BE2C (cell line): ENCODE measurements at places on chromosomes 2 and 18.
A peak's percentile ranks its signal among the peaks of the same experiment; 100 is the strongest.

DNA sequence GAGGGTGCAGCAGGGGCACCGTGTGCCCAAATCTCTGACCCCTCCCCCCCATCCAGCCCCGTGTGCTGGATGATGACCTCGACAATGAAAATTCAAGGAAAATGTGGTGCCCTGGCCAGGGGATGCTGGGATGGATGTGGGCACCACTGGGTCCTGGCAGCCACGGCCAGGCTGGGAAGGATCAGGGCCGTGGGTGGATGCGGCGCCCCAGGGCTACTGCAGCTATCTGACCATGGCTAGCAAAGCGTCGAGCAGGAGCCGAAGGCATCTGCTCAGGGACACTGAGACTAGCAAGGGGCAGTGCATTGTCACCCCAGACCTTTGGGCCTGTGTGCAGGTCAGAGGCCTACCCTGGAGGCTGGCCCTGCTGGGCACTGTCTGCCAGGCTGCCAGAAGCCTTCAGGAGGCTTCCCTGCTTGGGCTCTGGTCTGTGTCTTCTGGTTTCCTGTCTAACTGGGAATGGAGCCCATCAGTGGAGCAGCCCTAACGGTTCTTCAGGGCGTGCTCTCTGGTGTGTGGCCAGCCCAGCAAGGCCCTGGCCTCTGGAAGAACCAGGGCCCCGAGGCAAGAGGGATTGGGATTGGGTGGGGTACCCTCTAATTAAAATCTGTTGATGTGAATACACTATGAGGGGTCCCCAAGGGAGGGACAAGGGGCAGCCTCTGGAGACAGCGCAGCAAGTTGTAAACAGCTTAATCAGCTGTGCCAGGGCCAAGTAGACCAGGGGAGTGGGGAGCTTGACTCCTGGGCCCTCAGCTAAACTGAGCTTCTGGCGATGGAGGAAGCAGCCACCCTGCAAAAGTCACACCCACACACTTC, 98.0 kb downstream of the STPG4 start:
- peak; percentile 89 for DNase-seq

DNA sequence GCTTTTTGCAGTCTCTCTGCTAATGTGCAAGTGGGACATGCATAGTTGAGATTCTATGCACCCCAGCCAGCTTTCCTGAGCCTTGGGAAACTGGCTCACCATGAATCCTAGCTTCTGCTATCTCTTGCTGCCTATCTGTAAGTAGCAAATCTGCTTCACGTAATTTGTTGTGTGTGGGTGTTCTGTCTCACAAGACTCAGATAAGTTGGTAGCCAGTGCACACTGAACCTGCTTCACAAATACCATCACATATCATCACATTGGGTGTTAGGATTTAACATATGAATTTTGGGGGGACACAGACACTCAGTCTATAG, 13.9 kb upstream of the VRK2 start:
- no peak for DNase-seq

- DNase-seq = no peak
Observed at GRCh38 chr2:169365029-169365480, 2.7 kb upstream of the LRP2 start.

- no peak for DNase-seq
Observed at GRCh38 chr2:216151313-216152025, 42.3 kb downstream of the XRCC5 start.

DNA sequence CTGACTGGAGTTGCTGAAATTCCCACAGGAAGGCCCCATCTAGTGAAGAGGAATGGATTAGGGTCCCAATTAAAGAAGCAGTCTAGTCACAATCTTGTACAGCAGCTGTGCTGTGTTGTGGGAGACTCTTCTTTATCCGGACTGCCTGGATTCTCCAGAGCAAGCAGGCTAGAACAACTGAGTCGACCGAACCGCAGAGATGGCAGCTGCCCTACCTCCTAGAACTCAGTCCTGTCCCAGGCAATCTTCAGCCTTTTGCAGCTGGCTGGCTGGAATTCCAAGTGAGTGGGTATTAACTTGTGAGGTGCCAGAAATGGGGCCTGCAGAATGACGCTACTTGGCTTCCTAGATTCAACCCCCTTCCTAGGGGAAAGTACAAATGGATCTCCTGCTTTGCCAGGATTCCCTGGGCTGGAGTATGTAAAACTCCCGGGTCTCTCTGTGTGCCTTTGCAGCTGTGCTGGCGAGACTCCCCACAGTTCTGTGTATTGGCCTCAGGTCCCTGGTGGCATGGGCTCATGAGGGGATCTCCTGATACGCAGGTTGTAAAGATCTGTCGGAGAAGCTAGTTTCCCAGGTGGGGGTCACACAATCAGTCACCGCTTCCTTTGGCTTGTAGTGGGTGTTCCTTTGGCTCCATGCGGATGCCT, 1952.6 kb upstream of the LRRTM1 start:
- DNase-seq = no peak

- peak; percentile 62 for DNase-seq
Observed at GRCh38 chr2:137964066-137964858, at the start of gene HNMT. Gene HNMT (plus strand): TSS chr2:137964473. CDS start chr2:137964492, 19 bp downstream.
